ENCODE measurements at places on chromosomes 3 and 15.

DNA sequence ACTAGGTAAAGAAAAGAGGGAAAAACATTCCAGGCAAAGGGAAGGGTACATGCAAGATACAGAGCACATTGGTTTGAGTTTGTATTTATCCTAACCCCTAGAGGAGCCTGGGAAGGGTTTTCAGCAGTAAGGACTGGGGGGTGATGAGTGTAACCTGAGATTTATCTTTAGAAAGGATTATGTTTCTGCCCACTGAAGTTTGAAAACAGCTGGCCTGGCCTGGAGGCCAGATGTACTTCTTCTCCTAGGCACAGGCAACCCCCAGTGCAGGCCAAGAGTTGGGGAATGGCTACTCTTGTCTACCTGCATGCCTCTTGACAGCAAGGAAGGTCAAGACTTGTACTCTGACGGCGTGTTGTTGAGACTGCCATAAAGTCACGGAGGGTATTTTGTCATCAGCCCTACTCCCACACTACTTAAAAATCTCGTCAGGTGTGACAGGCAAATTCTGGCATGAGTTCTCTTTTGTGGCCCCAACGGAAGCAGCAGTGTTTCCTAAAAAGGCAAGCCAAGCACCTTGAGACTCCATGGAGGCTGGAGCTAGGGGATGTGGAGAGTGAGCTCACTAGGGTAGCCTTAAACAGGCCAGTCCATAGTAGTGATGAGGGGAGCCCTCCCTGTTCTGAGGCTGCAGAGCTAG lies 241.5 kb upstream of the WNT5A start:
- DNase-seq, result no peak

DNA sequence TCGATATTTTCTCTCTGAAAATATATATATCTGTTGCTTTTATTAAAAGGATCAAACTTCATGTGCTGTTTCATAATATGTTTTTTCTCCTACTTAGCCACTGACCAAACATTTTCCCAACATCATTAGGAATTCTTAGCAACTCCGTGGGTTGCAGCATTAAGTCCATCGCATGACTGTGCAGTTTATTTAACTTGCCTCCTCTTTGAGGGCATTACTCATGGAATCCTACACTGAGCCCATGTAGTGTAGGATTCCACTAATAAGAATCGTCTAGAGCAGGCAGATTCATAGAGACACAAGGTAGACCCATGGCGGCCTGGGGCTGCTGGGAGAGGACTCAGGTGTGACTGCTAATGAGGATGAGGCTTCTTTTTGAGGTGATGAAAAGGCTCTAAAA lies 49.3 kb downstream of the CMTM6 start:
- DNase-seq, result peak; percentile 85

DNA sequence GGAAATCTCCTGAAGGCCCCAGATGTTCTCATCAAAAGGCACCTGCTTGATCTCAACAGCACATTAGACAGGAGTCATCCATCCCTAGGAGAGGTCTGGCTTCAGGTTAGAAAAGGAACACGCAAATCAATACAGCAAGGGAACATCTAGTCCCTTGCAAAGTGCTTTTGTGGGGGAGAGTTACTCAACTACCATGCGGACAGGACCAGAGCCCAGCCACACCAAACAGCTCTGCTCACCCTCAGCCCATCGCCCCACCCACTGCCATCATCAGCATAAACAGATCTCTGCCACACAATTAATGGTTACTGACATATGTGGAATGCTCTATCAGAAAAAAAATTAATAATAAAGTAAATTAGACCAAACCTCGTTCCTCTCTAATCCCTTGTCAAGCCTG lies 85.6 kb downstream of the MYLK start:
- DNase-seq, result peak; percentile 58

DNA sequence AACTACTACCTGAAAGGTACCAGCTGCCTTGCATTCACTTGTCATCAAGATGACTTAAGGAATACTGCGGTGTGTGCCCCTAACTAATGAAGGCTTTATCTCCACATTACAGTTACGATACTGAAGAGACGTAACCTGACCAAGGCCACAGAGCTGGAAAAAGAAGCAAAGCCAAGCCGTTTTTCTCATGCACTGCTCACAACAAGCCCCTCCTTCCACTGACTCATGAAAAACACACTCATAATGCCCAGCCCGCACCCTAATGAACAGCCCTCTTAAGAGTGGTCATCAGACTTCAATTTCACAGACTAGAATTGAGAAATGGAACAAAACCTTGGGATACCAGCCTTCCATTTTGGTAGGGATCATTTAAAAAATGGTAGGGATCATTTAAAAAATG lies 11.6 kb downstream of the PSMD6 start:
- DNase-seq, result peak; percentile 95

DNA sequence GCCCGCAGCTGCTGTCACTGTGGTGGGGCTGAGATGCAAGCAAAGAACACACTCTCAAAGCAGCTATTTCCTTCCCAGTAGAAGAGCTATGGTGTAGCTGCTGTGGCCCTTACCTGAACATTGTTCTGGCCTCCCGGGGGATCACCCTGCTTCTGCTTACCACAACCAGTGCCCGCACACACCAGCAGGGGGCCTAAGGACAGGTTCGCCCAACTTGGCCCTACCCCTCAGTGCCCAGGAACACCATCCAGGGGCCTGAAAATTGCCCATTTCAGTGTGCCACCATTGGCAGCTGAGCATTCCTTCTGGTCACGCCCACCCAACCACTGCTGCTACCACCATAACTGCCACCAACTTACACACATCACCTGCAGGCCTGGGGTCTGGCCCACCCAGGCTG lies 113.0 kb downstream of the TP63 start:
- no peak for DNase-seq

- DNase-seq, result no peak
Observed at GRCh38 chr3:49339581-49339940, 292 bp downstream of the USP4 start.

DNA sequence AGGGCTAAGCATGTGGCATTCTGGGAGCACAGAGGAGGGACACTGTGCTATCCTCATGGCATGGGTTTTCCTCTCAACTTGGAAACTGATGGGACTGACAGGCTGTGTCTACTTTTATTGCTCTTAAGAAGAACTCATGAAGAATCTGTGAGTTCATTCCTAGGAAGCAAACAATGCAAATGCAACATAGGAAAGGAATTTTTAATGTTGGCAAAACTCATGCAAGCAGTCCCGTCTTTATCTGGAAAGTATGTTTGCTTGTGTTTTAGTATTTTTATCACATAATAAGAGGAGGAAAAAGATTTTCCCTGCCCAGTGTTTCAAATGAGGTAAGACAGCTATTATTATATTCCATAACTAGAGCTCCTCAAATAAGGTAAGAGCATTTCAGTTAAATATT lies 89.7 kb downstream of the TRIM42 start:
- no peak for DNase-seq

GRCh38 chr15:72382146-72382545 lies 6.3 kb upstream of the HEXA start:
- DNase-seq, result no peak

GRCh38 chr15:49163678-49164077 lies 6.4 kb upstream of the GALK2 start:
- DNase-seq, result no peak

- no peak for DNase-seq
Observed at GRCh38 chr15:66620341-66620740, 54.5 kb upstream of the LCTL start.

DNA sequence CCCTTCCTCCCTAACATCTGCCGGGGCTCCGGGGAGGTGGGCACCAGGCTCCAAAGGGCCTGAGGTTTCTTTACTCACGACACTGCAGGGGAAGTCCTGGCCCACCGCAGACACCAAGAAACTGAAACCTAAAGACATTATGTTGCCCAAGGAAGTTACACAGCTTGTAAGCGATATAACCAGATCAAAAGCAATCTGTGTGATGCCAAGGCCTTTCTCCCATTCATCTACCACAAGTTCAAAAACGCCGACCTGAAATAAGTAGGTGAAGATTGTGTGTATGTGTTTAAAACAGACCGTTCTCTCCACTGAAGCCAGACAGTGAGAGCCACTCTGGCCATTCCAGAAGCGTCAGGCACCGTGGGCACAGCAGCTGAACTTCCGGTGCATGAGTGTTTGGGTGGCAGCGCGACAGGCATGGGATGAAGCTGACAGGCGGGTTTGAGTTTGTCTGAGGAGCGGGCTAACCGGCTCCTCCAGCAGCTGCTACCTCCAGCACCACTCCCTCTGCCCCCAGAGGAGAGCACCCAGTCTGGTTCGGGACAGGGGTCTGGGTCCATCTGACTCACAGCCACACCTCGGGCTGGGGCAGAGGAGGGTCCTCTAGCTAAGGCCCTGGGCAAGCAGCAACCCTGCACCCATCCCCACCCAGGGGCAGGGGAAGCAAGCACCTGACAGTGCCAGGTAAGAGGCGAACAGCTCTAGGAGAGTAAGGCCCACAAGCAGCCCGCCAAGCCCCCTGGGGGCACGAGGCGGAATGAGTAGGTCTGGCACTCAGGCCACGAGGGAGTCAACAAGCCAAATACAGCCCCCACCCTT lies 1.3 kb downstream of the TNK2 start:
- no peak for DNase-seq

DNA sequence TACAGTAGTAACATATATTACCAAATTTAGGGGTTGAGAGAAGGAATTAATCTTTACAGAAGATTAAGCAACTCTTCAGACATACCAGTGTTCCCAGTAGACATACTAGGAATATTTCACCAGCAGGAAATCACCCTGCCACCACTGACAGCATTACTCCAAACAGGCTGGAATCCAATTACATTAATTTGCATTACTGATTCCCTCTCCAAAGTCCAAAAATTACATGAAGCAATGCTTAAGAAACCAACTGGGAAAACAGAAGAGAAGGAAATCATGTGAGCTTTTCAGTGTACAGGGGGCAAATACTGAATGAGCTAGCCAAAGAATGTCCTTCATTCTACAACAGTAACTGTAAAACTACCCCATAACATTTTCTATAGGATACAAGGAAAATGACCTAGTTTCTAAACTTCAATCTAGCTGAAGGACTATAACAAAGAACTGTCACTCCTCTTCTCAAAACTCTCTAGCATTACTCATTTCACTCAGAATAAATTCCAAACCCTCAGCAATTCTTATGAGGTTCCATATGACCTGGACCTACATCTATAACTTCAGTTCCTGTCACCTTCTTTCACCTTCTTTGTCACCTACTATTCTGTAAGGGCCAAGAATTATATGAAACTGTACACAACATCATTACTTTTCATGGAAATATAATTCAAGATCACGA lies 72.7 kb downstream of the INO80 start:
- DNase-seq, result peak; percentile 84

- DNase-seq, result peak; percentile 19
Observed at GRCh38 chr15:35206060-35206675, 121.1 kb upstream of the NANOGP8 start.

GRCh38 chr3:184822654-184823053 lies 10.7 kb downstream of the VPS8 start:
- no peak for DNase-seq

GRCh38 chr15:99928429-99928981 lies 195.3 kb upstream of the LYSMD4 start:
- peak; percentile 60 for DNase-seq

GRCh38 chr3:134251731-134252391 lies 1.2 kb upstream of the RYK start:
- DNase-seq, result peak; percentile 59

DNA sequence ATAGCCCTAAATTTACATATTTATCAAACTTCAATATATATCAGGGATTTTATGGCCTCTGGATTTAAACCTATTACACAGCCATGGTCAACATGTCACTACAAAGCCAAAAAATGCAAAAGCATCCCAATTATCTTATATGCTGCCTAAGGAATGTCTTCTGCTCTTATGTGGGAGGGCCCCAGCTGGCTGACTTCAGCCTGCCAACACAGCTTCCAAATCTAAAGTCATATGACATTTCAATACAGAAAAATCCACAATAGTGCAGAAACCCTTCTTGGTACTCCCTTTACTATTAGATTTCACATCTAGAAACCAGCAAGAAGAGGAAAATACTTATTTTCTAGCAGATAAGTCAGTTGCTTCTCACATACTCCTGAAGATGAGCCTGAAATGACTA lies 6.4 kb downstream of the PFN2 start:
- peak; percentile 25 for DNase-seq

DNA sequence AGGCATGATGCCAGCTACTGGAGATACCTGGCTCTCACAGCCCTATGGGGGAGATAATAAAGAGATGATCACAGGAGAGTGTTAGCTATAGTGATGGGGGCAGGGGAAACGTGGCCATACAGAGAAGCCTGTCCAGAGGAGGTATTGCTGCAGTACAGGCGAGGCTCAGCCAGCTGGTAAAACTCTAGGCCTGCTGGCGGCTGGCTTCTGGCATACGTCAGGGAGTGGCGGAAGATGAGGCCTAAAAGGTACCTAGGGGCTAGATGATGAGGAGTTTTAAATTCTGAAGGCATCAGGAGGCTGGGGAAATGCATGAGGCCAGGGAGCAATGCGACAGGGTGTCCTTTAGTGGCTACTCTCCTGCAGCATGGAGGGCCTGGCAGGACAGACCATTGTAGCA lies 110.7 kb downstream of the EEFSEC start:
- DNase-seq, result no peak

GRCh38 chr3:140822401-140823047 lies 119.1 kb upstream of the SLC25A36 start:
- DNase-seq, result no peak

DNA sequence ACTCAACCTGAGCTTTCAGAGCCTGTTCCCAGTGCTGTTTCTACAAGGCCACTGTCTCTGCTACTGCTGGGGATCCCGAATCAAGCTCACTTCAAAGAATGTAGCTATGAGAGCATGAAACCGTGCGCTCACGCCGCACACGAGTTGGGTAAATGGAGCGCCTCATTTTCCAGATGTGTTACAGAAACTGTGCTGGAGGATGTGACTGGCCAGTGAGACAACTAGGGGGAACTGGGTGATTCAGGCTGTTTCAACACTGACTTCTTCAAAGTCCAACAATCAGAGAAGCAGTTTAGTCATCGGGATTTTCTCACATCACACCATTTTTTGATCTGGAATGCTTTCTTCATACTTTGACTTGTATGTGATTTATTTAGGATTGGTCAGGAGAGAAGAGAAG lies 3.5 kb downstream of the ZNF710 start:
- peak; percentile 99 for DNase-seq
